Activated CD4-positive, CD25-positive, alpha-beta regulatory T cell (primary cell): ENCODE measurements at places on chromosomes 5 and 9.

DNA sequence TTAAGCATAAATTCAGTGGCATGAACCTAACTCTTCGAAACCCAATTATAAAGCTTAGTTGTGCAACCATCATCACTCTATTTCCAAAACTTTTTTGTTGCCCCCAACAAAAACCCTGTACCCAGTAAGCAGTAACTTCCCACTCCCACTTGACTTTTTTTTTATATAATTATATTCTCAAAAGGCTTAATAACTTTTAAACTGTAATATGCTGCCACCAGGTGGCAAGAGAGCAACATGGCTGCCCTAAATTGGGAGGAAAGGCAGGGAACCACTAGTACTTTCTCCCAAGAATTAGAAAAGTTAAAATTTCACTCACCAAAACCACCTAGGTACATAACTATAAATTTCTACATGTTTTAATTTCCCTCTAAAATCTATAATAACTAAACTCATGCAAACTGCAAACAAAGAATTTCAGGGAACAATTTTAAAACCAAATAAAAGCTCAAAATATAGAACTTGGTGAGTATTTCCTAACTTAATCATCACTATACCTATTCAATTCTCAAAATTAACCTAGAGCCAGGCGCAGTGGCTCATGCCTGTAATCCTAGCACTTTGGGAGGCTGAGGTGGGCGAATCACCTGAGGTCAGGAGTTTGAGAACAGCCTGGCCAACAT, 50.2 kb upstream of the RNF38 start:
- no peak for DNase-seq

GRCh38 chr5:142319105-142319504, 5.7 kb downstream of the SPRY4 start:
- DNase-seq = no peak

GRCh38 chr5:76342474-76342873, 60.6 kb upstream of the IQGAP2 start:
- no peak for DNase-seq

DNA sequence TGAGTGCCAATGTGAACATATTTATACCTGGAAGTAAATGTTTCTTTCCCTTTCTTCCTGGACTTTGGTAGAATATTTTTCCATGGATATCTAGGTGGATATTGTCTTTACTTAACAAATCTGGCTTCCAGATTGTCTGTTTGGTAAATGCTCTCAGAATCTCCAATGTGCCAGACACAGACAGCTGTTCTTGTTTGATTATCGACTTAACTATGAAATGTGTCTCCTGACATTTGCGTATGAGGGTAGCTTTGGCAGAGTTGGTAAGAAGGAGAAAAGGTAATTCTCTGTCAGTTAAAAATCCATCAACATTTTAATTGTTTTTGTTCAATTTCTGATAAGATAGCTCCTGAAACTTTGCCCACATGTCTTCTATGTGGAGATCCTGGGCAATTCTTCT, 196.4 kb upstream of the NUDT12 start:
- DNase-seq = no peak

DNA sequence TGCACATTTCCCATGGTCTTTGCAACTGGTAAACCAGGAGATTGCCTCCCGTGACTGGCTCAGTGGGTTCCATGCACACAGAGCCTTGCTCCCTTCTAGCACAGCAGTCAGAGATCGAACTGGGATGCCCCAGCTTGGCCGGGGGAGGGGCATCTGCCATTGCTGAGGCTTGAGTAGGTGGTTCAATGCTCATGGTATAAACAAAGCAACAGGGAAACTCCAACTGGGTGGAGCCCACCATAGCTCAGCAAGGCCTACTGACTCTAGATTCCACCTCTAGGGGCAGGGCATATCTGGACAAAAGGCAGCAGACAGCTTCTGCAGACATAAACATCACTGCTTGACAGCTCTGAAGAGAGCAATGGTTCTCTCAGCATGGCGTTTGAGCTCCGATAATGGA, 67.0 kb upstream of the PPP1R2B start:
- DNase-seq = no peak

- no peak for DNase-seq
Observed at GRCh38 chr5:57539281-57539701, 56.7 kb upstream of the ACTBL2 start.

DNA sequence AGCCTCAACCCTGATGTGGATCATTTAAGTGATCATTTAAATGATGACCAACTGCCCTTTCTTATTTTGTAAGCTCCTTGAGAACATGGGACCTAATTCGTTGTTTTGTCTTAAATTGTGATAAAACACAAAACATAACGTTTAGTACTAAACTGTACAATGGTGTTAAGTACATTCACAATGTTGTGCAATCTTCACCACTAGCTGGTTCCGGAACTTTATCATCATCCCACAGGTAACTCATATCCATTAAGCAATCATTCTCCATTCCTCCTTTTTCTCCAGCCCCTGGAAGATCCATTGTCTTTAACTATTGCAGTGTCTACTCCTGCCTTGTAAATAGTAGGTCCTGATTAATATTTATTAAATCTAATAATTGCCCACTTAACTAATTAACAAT, 460.5 kb upstream of the BRINP1 start:
- no peak for DNase-seq

GRCh38 chr9:76067696-76068095, 177.2 kb downstream of the PCSK5 start:
- no peak for DNase-seq

GRCh38 chr9:127778280-127779135, at the start of gene SH2D3C:
TSS of gene SH2D3C (minus strand) at chr9:127778666. CDS start at chr9:127778627, 39 bp downstream.
- DNase-seq = peak; percentile 25

- peak; percentile 60 for DNase-seq
Observed at GRCh38 chr5:132272311-132273210, 15.1 kb downstream of the PDLIM4 start.

DNA sequence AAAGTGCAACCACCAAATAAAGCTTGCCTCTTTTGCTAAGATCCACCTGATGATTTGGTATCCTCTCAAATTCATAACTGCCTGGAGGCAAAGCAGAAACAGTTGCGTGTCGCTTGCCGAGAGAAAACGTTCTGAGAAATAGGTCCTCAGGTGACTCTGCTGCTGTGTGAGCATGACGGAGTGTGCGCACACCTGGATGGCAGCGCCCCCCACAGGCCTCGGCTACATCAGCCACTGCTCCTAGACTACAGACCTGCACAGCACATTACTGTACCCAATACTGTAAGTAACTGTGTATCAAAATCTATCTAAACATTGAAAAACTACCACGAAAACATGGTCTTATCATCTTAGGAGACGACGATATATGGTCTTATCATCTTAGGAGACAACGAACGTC, 87.4 kb downstream of the CAMSAP1 start:
- no peak for DNase-seq

DNA sequence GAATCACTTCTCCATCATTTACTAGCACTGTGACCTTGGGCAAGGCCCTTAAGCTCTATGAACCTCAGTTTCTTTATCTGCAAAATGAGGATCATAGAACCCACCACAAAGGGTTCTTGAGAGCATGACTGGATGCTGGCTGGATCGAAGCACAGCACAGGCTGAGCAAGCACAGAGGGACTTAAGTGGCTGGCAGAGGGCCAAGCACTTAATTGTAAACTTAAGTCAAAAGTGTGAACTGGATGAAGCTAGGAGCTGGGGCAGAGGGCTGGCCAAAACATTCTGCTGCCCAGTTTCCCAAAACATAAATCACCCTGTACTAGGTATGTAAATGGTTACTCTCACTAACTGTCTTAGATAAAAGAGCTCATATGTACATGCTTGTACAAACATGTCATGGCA, 112.3 kb upstream of the WWC1 start:
- no peak for DNase-seq

- DNase-seq = no peak
Observed at GRCh38 chr5:127801751-127802476, 98.7 kb downstream of the CCDC192 start.

GRCh38 chr5:93010037-93010436, 571.0 kb downstream of the NR2F1-AS1 start:
- no peak for DNase-seq

DNA sequence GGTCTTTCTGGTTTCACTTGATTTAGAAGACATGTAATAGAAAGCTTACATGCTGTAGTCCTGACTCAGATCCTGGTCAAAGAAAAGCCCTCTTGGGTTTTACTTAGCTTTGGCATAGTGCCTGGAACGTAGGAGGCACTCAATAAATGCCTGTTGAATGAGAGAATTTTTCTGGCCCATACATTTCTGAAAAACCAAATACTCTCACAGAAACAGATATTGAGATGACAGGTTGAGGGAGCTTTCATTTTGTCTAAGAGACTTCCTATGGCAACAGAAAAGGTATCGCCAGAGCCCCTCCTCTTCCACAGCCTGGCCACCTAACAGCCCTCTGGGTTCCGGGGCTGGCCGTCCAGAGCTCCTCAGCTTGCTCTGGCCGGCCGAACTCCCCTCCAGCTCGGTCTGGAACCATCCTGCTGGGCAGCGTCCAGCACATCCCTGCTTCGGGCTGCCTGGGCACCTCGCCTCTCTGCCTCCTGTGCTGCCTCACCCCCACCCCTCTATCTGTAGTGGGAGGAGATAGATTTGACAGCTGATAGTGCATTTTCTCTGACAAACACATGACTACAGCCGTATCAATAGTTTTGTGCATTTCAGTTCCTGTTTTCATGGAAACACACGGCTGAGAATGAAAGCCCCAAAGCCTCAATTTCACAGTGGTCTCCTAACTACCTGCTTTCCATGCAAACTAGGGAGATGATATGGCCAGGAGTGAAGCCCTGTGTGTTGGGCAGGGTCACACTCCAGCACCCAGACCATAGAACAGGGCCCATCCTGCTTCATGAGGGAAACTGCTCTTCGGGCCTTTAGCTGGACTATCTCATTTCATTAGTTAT, 1.1 kb downstream of the IL4 start:
- DNase-seq = no peak

GRCh38 chr5:42026446-42026845, 101.4 kb downstream of the FBXO4 start:
- DNase-seq = no peak

DNA sequence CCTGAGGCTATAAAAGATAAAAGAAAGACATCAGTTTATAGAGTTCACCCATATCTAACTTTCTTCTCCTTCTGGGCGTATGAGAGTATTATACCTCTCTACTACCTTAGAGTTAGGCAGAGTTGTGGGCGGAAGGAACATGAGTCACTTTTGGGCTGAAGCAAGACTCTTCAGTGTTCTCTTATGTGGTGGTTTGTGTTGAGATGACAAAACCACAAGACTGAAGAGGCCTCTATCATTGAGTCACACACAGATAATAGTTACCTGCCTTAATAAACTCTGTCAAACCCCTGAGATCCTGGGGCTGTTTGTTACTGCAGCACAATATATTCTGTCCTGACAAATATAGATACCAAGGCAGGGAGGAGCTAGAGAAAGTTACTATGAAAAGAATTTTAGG, 184.2 kb downstream of the EFNA5 start:
- no peak for DNase-seq

DNA sequence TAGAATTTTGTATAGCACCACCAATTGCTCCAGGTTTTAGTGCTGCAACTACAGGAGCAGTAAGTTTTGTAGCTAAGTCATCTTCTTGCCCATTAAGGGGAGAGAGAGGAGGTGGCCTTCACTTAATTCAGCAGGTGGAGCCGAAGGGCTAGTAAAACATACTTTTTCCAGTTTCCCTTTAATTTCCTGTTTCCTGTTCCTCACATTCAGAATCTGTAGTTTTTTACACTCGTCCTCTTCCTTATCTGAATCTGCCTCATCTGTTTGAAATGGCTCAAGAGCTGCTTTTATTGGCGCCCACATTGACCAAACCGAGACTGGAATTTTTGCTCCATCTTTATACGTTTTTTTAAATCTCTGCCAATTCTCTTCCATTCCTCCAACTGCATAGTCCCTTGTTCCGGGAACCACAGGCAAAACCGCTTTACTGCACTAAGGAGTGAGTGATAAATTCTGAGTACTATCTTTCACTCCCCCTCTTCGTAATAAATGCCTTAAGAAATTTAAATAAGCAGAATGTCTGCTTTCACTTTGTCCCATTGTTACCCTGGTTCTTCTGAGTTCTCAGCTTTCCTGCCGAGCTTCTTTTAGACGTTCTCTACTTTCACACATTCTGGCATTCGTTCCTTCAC, 133.9 kb downstream of the DROSHA start:
- no peak for DNase-seq

DNA sequence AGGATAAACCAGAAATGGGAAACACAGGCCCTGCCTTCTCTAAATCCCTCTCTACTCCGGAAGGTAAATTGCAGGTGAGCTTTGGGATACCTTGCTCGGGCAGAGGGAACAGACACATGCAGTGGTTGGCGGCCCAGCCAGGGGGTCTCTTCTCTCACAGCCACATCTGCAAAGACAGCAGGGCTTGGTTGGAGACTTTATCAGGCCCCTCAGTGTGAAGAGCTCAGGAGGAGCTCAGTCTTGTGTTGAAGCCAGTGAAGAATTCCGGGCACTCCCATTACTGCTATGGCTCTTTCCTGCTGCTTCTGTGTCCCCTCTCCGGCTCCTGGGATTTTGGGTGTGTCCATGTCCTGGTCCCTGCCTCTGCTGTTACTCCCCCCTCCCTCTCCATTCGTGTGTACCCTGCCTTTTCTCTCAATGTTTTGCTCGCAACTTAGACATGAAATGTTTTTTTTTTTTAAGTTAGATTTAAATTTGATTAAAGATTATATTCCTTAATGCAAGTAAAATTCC, 99.8 kb downstream of the TRIO start:
- no peak for DNase-seq

- no peak for DNase-seq
Observed at GRCh38 chr5:136200130-136200529, 7.2 kb upstream of the SMIM32 start.

DNA sequence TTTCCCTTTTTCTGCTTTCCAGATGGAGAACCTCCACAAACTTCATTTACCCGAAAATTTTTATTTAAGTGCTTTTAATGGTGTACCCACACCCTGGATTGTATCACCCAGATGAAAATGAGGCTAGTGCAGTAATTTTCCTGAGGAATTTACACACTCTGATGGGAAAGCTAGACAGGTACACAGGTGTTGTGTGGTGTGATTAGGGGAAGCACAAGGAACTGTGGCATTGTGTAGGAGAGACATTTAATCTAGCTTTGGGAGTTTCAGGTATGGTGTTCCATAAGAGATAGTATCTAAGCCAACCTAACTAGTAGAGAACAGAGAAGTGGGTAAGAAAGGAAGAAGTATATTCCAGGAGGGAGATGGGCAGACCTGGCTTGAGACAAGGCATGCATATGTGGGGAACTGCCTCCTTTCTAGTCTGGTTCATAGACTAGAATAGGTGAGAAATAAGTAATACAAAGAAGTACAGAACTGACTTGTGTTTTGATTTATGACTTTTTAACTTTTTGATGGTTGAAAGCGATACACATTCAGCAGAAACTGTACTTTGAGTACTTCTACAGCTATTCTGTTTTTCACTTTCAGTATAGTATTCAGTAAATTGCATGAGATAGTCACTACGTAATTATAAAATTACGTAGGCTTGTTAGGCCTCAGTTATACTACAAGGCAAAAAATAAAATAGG, 22.9 kb upstream of the ROPN1L start:
- DNase-seq = no peak
